Activated CD4-positive, alpha-beta T cell treated with anti-CD3 and anti-CD28 coated beads for 1 hour (primary cell): ENCODE measurements at places on chromosomes 6 and 20.
A peak's percentile ranks its signal among the peaks of the same experiment; 100 is the strongest.

GRCh38 chr20:8066662-8067061 is 47.1 kb upstream of the TMX4 start:
- DNase-seq = no peak

DNA sequence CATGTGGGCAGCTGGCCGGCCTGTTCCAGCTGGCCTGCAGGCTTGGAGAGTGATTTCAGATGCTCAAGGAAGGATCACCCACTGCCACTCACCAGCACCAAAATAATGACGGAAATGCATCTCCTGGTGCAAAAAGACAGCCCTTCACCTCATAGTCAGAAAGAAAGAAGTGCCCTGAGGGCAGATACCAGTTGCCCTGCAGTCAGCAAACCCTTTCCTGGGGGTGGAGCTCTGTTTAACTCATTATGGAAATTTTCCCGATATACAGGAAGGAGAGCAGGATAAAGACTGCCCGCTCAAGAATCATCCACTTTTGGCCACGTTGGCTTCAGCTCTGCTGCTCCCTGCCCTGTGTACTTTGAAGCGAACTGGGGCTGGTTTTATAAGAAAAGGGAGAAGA is 127.9 kb downstream of the GRM4 start:
- no peak for DNase-seq

DNA sequence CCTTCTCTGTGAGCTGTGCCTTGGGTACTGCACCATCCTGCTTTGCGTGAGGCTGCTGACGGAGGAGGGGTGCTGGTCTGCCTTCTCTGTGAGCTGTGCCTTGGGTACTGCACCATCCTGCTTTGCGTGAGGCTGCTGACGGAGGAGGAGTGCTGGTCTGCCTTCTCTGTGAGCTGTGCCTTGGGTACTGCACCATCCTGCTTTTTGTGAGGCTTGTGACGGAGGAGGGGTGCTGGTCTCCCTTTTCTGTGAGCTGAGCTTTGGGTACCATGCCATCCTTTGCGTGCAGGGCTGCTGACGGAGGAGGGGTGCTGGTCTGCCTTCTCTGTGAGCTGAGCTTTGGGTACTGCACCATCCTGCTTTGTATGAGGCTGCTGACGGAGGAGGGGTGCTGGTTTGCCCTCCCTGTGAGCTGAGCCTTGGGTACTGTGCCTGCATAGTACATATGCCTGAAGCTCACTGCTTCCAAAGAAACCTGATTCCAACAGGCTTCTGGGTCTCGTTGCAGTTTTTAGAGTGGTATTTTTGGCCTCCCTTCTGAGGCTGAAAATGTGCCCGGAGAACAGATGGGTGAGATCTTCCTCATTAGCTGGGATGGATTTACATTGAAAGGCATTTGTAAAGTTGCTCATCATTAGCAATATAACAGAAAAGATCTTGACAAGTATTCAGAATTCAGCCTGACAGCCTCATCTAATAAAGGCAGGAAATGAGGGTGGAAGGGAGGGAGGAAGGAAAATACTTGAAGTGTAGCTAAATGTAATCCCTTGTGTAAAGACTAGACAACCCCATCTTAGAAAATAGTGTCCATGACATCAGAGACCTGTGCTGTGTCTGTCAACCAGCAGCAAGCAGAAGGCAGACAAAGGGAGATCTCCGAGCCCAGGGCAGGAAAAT is 46.8 kb upstream of the UNC93A start:
- DNase-seq = no peak

GRCh38 chr6:151209071-151209831 is 30.5 kb upstream of the AKAP12 start:
- no peak for DNase-seq

DNA sequence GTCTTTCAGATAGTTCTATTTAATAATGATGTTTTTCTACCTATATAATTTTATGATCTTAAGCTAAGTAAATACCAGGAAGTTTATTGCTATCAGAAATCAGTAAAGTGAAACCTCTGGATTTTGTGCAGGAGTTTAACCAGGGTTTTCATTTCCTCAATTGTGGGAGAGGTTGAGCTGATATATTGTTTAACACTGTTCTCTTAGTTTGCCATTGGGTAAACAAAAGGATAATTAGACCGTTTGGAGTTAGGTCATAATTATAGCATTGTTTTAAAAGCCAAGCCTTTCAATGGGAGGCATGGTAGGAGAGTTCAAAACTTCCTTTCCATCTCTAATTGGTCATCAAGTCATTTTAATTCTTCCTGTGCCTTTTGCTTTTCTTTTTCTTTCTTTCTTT is 58.7 kb downstream of the STXBP5 start:
- no peak for DNase-seq

DNA sequence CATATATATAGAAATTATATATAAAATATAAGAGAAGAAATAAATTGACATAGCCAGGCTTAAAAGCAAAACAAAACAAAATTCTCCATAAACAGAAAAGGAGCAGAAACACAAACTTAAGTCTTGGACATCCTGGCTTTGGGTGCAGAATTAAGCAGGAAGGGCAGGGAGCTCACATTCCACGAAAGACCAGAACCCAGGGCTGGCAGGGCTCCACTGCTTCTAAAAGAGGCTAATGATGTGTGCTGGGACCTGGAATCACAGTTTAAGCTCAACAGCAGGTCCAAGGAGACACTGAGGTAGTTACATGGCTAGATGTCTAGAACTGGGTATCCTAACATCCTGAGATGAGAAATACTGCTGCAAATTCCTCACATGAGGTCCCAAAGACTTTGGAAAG is 210.3 kb downstream of the WDR27 start:
- no peak for DNase-seq

DNA sequence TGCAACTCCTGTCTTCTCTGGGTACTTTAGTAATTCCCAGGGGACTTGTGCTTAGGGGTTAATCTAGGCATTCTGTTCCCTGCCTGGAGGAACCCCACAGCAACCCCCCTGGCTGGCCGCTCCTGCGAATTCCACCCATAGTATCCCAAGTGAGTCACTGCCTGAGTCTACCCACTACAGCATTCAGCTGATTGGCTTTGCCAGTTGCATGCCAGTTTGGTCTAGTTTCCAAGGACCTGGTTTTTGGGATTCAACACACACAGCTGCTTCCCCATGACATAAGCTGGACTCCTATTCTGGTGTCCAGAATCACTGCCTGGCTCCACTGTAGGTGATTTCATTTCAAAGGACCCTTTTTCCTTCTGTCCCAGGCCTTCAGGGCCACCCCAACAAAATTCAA is 40.3 kb downstream of the PLCG1 start:
- DNase-seq = no peak

DNA sequence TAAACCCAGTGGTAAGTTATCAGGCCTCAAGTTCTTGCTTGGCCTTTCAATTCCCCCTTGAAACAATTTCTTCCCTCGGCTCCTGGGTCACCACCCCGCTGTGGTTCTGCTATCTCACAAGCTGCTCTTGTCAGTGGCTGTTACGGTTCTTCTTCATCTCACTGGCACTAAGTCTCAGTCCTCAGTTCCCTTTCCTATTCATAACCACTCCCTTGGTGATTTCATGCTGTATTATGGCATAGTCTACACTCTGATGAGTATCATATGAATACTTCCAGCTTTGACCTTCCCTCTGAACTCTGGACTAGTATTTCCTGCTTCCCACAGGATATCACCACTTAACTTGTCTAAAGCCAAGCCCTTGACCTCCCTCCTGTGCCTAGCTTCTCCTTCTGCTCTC is 7.9 kb downstream of the TAAR1 start:
- DNase-seq = no peak

- no peak for DNase-seq
These were observed 53.1 kb downstream of the SLC35D3 start for GRCh38 chr6:136975089-136975715.

- no peak for DNase-seq
These were observed 134.0 kb upstream of the ARMC2 start for GRCh38 chr6:108714101-108714765.

DNA sequence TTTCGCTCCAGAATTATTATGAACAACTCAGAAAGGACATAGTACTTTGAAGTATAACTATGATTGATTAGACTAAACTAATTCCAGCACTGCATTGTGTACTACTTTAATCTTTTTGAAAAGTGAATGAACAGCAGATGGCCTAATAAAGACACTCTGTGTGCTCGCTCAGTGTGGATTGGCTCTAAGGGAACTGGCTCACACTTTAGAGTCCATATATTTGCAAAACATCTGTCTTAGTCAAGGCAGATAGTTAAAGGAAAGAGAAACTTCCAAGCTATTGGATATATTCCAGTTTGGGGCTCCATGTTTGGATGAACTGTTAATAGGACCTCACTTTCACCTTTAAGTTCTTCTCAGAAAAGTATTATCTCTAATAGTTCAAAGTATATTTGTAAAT is 218.9 kb downstream of the EYA4 start:
- DNase-seq = no peak

DNA sequence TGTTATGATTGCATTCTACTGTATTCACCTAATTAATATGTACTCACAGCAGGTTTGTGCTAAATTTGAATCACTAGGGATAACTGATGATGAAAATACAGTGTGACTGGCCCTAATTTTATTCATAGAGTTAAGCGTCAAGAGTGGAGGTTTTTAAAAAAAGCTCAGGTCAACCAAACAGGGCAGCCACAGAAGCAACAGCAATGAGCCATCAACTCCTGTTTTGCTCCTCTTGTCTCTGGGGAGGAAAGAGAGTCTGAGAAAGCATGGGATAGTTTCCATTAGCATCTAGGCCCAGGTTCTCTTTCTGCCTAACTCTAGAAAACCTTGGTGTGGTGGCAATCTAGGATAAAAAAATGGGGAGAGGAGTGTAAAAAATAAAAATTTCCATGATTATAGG is 122.1 kb downstream of the OGFRL1 start:
- no peak for DNase-seq

- no peak for DNase-seq
These were observed 767 bp upstream of the PAX1 start for GRCh38 chr20:21704408-21705385.

GRCh38 chr20:52103335-52103912 is 88.2 kb downstream of the ZFP64 start:
- DNase-seq = no peak

DNA sequence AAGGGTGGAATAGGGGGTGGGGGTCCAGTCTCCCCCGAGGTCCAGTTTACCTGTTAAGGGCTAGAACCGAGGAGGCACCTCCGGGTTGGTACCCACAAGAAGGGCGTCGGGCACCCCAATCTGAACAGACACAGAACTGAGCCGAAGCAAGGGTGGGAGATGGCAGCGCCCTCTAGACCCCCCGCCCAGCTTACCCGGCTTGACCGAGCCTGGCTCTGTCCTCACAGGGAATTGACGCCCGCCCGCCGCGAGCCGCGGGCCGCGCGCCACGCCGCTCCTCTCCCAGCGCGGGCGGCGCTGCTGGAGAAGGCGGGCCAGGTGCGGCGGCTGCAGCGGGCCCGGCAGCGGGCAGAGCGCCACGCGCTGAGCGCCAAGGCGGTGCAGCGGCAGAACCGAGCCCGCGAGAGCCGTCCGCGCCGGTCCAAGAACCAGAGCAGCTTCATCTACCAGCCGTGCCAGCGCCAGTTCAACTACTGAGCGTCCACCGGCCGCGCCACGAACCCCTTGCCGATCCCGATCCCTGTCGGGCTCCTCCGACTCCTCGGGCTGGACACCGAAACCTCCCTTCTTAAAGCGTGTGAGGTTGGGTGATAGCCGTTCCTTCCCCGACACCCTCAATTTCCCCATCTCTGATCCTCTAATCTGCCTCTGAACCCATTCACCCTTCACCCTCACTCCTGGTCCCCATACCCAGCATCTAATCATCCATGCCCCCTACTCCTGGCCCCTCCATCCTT is 5.9 kb downstream of the TP53INP2 start:
- peak; percentile 51 for DNase-seq

DNA sequence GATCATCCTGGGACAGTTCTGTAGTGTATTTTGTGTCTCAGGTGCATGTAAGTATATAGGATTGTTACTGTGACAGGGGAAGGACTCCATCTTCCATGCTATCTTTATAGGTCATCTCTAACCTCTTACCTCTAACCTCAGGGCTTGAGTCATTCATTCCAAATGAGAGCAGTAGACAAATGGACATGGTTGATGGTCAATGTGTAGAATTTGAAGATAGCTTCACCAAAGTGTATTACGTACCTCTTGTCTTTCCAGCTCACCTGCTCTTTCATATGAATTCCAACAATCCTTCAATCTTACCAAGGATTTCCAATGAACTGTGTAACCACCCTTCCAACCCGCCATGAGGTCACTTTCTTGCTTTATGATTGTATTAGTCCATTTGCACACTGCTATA is 8.7 kb upstream of the ADGRG6 start:
- DNase-seq = no peak

GRCh38 chr20:51803148-51803854 is 980 bp upstream of the SALL4 start:
- no peak for DNase-seq

DNA sequence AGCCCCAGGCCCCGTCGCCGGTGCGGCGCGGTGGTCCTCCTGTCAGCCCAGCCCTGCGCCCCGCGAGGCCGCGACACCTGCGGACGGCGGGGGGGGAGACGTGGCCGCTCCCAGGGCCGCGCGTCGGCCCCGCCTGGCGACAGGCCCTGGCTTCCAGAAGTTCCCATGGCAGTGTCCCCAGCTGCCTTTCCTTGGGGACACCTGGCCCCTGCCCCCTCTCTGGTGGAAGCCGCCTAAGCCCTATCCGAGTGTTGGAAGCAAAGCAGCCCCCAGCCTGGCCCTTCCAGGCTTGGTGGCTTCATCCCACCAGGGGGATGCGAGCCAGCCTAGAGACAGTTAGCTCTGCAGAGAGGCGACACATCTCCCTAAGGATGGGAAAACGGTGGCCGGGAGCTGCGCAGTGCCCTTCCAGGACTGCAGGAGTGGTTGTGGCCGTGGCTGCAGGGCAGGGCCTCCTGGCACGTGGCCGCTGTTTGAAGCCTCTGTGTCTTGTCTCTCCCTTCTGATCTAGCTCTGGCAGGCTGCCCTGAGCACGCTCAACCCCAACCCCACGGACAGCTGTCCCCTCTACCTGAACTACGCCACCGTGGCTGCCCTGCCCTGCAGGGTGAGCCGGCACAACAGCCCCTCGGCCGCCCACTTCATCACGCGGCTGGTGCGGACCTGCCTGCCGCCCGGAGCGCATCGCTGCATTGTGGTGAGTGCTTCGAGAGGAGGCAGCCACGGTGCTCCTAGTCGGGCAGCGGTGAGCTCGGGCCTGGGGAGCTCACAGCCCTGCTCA is 816 bp downstream of the NPEPL1 start:
- no peak for DNase-seq

GRCh38 chr6:53679446-53679933 is 13.9 kb upstream of the KLHL31 start:
- no peak for DNase-seq
